ENCODE measurements at places on chromosomes 4 and X. TPM values are rescaled to one million over a fixed set of nuclear protein-coding genes. Genes with fewer than 3 reads are reported as not detected.

The CENPE gene
- polyA plus RNA-seq, result 0.28 TPM

The FGA gene
- polyA plus RNA-seq, result not detected

The CCDC158 gene
- 0.02 TPM for polyA plus RNA-seq

The UNC5C gene
- polyA plus RNA-seq, result 8.9 TPM
